ENCODE measurements at places on chromosomes 3 and 15.

DNA sequence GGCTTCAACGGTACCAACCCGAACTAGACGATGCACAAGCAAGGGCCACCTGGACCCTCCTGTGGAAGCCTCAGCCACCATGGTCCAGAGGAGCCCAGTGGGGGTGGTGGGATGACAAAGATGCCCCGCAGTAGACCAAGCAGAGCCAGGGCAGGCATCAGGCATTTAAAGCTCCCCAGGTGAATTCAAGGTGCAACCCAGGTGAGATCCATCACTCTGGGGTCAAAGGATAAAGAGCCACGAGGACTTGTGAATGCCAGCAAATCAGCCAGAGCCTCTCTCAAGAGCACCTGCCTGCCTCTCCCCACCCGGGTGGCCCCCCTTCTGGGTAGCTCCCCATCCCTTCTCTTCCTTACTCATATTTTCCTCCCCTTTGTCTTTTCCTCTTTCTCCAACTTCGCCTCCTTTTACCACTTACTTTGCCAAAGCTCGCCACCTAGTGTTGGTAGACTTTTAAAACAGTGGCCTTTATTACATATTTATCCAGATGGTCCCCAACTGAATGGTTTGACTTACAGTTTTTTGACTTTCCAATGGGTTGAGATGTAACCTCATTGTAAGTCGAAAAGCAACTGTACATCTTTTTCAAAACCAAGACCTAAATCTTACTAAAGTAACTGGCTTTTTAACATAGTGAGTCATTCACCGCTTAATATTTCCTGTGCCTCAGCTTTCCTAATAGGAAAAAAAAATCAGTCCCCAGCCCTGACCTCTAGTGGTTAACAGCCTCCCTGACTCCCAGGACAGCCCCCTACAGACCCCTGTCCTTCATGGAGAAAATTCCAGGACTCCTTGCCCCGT, 18.8 kb downstream of the PLA2G4F start:
- no peak for DNase-seq

GRCh38 chr3:161104561-161105551, at the start of gene B3GALNT1:
TSS of gene B3GALNT1 (minus strand) at chr3:161105349. CDS start at chr3:161086754, 18,595 bp downstream.
- no peak for DNase-seq

- DNase-seq, result no peak
Measured at GRCh38 chr3:9955611-9956352, 3.6 kb upstream of the PRRT3 start.

DNA sequence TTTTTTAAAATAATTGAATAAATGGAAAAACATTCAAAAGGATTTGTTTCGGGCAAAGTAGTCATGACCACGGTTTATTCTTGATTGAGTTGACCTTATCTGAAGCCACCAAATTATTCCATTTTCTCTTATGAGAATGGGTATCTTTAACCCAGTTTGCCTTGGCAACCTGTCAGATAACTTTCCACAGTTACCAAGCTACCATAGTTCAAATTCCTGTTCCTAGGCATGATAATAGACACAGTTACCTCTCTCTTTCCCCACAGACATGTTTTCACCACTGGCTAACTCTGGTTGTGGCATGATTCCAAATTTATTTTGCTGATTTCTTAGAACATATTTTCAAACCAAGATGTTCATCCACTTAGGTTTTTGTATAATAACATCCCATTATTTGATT, 84.9 kb downstream of the NECTIN3 start:
- no peak for DNase-seq

GRCh38 chr3:194906229-194906629, 220.5 kb downstream of the FAM43A start:
- no peak for DNase-seq

DNA sequence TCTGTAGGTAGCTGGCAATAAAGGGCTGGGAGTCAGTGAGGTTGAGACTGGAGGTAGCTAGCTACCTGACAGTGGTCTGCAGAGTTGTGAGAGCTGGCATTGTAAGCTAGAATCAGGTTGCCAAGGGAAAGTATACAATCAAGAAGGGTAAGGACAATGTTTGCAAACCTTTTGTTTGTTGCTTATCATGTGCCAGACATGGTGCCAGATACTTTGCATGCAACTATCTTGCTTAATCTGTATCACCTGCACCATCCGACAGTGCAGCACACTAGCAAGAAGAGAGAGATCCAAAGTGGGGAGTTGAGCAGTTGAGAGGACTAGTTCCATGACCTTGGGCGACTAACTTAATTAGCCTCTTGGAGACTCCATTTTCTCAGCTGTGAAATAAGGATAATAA, 236.4 kb downstream of the PDCD6IP start:
- DNase-seq, result no peak

DNA sequence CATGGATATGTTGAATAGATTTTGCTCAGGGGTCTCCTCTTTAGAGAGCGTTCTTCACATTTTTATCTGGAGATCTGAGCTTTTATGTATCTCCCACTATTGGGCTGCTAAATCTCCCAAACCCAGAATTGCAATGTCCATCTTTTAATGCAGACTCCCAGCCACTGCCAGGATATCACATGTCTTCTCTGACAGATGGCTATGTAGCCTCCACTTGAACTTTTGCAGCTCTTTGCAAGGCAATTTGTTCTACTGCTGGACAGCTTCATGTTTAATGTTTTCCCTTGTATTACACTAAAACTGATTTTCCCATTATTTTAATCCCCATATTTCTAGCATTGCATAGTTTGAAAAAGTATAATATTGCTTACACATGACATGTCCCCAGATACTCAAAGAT, 177.2 kb downstream of the LPP start:
- no peak for DNase-seq

DNA sequence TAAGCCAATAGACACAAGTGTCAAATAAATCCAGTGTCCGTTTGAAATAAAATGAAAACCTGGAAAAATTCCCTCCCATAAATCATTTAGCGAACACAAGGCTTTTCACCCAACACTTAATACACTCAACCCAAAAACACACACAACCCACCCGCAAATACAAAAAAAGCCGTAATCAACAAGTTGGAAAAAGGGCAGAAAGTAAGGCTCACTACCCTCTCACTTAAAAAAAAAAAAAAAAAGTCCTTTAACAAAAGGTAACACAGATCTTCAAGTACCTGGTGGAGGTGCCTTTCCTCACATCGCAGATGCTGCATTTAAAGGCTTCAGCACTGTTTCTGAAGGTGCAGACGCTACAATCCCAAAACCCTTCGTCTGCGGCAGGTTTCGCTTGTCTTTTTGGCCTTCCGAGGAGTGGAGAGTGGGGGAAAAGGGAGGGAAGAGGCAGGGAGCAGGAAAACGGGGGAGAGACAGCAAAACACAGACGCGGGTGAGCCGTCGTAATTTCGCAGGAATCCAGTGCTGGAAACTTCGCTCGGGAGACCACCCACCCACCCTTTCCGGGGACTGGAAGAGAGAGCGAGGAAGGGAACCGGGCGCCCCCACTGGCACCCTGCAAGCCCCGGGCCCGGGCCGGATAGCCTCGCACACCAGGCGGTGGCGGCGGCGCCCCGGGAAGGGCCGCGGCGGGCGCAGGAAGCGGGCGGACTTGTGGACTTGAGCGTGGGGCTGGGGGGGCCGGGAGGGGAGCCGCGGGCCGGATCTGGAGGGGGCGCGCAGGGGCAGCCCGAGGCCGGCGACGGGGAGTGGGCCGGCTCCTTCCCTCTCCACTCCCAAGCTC, 401.8 kb downstream of the SHQ1 start:
- no peak for DNase-seq

GRCh38 chr3:116552246-116552645, 107.0 kb upstream of the LSAMP start:
- no peak for DNase-seq

GRCh38 chr3:167863811-167864551, 128.5 kb downstream of the SERPINI1 start:
- no peak for DNase-seq

- DNase-seq, result no peak
Measured at GRCh38 chr15:90055182-90055581, 47.1 kb downstream of the IDH2 start.

DNA sequence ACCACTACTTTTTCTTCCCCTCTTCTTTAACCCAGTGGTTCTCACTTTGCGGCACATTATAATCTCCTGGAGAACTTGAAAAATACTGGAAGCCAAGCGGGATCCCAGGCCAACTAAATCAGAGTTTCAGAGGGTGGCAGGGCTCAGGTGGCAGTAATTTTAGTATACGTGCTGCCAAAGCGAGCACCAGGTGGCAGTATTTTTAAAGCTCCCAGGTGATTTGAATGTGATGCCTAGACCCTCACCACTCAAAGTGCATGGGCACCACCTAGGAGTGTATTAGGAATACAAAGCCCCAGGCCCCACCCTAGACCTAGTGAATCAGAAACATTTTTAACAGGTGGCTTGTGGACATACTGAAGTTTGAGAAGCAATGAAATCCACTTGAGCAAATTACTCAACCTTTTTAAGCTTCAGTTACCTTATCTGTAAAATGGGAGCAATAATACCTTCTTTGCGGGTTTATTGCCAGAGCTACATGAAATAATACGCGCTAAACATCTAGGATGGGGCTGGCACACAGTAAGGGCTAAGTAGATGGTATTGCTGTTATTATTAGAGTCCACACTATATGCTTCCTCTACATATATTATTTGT, 8.3 kb downstream of the B3GALNT1 start:
- DNase-seq, result no peak
